ENCODE measurements at places on chromosomes 5 and 9. TPM values are rescaled to one million over a fixed set of nuclear protein-coding genes. Genes with fewer than 3 reads are reported as not detected.

FGFR4 gene
- total RNA-seq: 0.33 TPM

DNA sequence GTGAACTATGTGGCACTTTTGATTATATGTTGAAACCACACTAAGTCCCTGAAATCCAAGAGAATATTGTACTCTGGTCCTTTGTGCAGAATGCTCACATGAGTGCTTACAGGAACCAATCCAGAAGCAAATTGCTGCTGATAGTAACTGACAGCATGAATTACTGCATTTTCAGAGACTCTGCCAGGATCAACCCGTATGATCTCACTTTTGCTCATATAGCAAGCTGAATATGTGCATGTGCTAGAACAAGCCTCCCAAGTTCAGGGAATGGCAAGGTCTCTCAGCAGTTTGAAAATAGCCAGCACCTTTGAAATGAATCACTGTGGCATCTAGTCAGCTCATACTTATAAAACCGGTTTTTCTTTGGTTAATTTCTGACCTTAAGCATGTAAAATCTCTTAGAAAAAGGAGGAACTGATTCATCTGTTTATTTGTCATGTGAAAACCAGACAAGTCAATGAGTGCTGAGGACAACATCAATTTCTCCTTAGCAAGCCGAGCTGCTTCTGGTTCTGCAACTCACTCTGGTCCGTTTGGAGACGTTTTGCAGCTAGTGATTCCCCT, 215.7 kb upstream of the ELL2 start:
- H3K27ac ChIP-seq: peak overlapping the region; percentile 70
- H3K36me3 ChIP-seq: peaks cover 11% of the 10 kb centered on the region
- peaks cover 76% of the 10 kb centered on the region for H3K4me1 ChIP-seq
- peak overlapping the region; percentile 50 for H3K4me3 ChIP-seq
- H3K27me3 ChIP-seq: peaks cover 2% of the 10 kb centered on the region

KCNV2 gene
- total RNA-seq: not detected

DNA sequence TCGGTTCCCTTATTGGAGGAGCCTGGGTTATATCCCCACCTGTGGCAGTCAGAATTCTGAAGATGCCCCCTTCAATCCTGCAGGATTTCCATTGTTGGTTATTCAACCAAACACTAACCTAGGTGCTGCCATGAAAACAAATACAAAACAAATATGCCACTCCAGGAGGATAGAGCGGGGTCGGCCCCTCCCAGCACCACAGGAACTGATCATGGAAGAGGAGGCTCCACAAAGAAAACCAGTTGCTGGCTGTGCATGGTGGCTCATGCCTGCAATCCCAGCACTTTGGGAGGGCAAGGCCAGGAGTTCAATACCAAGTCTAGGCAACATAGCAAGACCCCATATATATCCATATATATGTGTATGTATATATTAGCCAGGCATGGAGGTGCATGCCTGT, 13.2 kb upstream of the ADGRD2 start:
- no peak overlapping the region for H3K4me3 ChIP-seq
- no peak overlapping the region for H3K27ac ChIP-seq
- no peaks in the 10 kb centered on the region for H3K4me1 ChIP-seq
- no peak for DNase-seq
- peaks cover 33% of the 10 kb centered on the region for H3K27me3 ChIP-seq
- no peaks in the 10 kb centered on the region for H3K36me3 ChIP-seq

GRCh38 chr5:145478651-145479050, 356.5 kb downstream of the PRELID2 start:
- DNase-seq: no peak
- H3K27me3 ChIP-seq: peaks cover 1% of the 10 kb centered on the region
- H3K36me3 ChIP-seq: no peaks in the 10 kb centered on the region
- H3K4me3 ChIP-seq: peak overlapping the region; percentile 46
- H3K27ac ChIP-seq: peak overlapping the region; percentile 72

CLIC3 gene
- total RNA-seq: 16.1 TPM

RANBP17 gene
- total RNA-seq: 9.3 TPM

RICTOR gene
- 18.7 TPM for total RNA-seq

DNA sequence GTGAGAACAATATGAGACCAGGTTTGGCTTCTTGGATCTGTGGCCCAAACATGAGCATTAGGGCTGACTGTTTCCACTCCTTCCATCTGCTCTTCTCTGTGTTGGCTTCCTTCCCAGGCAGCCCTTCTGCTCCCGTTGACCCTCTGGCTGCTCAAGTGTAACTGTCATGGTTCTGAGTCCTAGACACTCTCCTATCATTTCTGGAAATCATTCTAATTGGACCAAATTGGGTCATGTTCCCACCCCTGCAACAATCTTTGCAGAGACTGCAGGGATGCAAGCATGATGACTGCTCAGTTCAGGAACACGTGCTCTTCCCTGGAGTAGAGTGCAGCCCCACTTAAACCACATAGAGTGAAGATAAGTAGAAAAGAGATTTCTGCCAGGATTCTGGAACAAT, 741.4 kb downstream of the TAF11L14 start:
- no peak for DNase-seq
- no peaks in the 10 kb centered on the region for H3K36me3 ChIP-seq
- no peaks in the 10 kb centered on the region for H3K4me1 ChIP-seq
- H3K27me3 ChIP-seq: no peaks in the 10 kb centered on the region
- H3K4me3 ChIP-seq: no peak overlapping the region

GTF2H2 gene
- 21.0 TPM for total RNA-seq

KIAA1191 gene
- 98.5 TPM for total RNA-seq

All from HFFc6 (cell line).